ENCODE measurements at places on chromosomes 2 and 18. TPM values are rescaled to one million over a fixed set of nuclear protein-coding genes. Genes with fewer than 3 reads are reported as not detected.

- no peak for DNase-seq
Observed at GRCh38 chr2:28035816-28036215, 145.3 kb downstream of the BABAM2 start.

DNA sequence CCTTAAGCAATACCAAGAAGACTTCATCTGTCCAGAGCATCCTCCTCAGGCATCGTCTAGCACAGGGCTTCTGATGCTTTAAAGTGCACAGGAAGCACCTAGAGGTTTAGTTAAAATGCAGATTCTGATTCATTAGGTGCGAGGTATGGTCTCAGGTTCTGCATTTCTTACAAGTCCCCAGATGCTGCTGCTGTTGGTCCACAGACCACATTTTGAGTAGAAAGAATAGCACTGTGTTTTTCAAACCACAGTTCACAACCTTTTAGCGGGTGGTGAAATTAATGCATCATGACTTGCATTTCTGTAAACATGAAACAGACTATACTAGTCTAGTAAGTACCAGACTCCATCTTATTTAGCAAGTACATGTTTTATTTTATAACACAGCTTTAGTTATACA is 134.6 kb downstream of the TMEFF2 start:
- no peak for DNase-seq

DNA sequence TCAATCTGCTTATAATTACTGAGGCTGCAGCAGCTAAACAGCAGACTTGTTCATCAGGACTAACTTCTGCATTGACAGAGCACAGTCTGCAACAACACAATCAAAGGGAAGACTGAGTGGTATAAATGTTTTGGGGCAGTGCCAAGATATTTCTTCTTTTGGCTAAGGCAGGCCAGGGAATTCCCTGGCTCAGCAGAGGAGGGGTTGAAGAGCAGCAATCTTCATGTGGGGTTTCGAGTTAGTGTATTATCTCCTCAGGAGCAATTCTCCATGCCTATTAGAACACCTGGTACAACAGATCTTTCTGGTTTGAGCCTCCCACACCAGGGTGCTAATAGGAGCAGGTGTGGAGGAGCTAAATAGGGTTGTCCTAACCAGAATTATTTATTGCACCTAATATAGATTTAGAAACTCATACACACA is 103.0 kb upstream of the STK17B start:
- DNase-seq: no peak

DNA sequence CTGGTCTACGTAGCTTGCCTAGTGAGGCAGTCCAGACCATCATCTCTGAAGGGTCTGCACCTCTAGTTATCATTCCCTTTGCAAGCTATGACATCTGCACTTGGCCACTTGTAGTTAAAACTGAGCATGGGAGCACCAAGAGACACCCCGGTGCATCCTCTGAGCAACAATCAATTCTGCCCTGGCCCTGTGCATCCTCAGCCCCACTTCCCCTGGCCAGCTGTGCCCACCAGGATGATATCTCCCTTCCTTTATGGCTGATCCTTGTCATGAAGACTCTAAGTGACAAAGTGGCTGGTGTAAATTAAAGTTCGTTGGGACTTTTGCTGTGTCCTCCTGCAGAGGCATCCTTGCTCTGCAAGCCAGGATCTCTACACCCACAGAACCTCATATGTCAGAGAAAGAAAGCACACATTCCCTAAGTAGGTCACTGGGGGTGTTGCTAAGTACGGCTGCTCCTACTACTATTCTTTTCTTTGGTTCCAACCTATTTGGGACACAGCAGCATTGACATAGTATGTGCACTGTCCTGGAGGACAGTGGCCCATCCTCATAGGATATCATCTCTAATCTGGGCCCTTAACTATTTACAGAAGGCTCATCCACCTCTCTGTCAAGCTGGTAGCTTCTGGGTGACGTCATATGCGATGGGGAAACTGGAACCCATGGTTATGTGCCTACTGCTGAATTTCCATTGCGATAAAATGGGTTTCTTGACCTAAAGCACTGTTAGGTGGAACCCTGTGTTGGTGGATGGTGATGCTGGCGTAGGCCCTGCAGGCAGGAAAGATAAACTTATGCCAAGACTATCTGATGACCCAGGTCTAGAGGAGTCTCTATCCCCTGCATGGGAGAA is 384.3 kb upstream of the ID2 start:
- no peak for DNase-seq

GRCh38 chr2:70044290-70045040 is 42.8 kb upstream of the PCBP1 start:
- no peak for DNase-seq

DNA sequence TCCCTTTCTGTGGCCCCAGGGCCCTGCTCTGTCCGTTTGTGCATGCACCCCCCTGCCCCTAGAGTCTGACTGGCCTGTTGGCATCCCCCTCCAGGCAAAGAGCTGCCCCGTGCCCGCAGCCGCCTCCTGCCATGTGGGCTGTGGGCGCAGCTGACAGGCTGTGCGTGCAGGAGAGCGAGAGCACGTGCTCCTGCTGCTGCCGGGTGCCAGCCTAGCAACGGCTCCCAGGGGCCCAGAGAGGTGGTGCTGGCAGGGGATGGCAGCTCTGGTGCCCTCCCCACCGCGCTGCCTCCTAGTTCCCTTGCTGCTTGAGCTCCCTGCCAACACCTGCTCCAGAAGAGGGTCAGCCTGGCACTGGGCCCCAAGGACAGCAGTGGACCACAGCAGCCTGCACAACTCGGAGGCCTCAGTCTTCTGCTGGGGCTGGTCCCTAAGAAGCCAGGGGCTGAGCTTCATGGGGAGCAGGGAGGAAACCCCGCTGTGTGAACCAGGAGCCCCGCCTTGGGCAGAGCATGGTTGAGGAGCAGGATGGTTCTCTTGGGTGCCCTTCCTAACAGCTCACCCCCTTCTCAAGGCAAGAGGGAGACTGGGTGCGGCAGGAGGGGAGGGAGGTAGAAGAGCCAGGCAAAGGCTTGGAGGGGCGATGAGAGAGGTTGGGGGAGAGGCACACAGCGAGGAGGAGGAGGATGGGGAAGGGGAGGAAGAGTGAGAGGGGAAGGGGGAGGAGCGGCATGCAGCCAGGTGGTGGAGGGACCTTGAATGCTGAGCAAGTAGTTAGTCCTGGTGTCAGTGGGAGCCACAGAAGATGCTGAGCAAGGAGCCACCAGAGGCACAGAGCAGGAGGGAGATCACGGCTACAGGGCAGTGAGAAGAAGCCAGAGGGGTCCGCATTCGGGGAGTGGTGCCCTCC is 23.8 kb upstream of the PTMA start:
- DNase-seq: no peak

- DNase-seq: no peak
Observed at GRCh38 chr18:75216212-75216910, 5.8 kb downstream of the TSHZ1 start.

GRCh38 chr18:78433562-78433961 is 546.1 kb upstream of the SALL3 start:
- DNase-seq: no peak

DNA sequence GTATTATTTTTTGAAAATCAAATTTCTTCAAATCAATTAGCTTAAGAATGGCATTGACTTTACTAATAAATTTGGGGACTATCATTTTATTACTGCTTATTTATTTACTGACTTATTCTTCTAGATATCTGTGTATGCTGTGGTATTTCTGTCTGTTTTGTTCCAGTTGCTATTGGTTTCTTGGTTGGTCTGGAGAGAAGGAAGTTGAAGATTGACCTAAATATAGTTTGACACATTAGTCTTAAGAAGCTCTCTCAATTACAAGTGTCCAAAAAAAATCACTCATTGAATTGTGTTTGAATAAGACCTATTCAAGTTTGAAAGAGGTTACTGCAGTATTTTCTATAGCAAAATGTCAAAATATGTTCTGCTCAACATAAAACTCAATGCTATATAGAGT is 153.3 kb upstream of the KYNU start:
- DNase-seq: no peak

DNA sequence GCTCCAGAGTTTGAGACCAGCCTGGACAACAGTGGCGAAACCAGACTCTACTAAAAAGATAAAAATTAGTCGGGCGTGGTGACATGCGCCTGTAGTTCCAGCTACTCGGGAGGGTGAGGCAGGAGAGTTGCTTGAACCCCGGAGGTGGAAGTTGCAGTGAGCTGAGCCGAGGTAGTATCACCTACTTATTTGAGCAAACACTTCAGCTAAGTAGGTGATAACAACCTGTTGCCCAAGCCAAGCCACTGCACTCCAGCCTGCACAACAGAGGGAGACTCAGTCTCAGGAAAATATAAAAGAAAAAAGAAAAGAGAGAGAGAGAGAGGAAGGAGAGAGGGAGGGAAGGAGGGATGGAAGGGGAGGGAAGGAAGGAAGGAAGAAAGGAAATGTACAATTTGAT is 21.3 kb downstream of the FER1L5 start:
- DNase-seq: no peak

DNA sequence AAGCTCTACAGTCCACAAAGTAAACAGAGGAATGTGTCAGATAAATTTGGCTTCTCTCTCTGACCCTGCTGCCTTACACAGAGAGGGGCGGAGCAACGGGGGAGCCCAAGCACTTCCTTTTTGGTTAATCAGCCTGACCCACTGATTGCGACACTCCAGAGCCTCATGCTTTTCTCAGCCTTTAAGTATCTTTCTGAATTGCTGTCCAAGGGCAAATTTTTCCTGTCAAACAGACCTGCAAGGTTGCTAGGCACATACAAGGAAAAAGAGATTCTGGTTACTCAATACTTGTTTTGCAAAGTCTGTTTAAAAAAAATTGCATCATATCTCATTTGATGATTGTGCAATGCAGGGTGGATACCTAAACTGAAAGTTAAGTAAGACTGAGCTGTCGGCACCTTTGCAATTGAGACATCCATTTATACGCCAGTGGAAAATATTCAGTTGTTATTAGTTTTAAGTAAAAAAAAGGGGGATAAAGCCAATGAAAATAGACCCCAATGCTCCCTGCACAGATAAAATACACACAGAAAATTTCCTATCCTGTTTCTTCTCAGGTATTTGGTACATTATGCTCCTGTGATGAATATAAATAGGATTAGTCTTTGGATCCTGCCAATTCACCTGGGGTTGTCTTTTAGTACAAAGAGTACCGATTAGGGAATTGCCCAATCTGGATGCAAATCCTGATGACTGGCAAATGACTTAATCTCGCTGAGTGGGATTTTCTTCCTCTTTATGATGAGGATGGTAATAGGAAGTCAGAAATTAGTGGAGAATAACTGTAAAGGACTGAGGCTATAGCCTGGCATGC is 260.2 kb upstream of the TRIB2 start:
- DNase-seq: peak; percentile 56

- no peak for DNase-seq
Observed at GRCh38 chr2:173520918-173521317, 166.2 kb downstream of the CDCA7 start.

DNA sequence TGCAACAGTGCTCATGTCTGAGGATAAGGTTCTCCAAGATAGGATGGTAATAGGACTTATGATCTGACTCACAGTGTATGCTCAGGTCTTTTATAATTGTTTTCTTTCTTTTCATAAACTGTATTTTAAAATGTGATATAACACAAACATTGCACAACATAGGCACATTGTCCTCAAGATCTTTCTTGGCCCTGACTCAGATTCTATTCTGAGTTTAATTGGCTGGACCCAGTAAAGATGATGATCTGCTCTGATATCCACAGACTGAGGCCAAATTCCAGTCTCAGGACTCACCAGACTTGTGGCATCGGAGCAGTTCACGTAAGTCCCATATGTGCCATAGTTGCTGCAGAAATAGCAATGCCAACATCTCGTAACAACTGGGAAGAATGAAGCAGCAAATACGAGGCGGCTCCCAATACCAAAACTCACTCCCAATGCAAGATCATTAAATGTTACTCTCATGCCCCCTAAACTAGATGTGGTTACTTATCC is 448.9 kb upstream of the SLC14A2 start:
- DNase-seq: no peak

DNA sequence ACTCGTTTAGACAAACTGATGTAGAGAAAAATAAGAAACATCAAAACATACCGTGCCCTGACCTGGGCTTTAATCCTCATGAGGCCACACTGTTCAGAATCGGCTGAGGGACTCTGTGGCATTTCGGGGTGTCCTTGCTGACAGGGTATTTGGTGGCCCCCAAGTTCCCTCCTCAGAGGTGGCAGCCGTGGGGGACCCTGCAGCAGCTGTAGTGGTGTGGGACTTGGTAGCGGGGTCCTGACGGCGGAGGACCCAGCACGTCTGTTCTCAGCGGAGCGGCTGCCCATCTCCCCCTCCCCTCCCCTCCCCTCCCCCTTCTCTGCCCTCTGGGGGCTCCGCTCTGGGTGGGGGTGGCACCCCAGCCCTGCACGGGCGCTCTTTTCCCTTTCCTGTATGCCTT is 18.4 kb downstream of the KCNG2 start:
- DNase-seq: no peak

DNA sequence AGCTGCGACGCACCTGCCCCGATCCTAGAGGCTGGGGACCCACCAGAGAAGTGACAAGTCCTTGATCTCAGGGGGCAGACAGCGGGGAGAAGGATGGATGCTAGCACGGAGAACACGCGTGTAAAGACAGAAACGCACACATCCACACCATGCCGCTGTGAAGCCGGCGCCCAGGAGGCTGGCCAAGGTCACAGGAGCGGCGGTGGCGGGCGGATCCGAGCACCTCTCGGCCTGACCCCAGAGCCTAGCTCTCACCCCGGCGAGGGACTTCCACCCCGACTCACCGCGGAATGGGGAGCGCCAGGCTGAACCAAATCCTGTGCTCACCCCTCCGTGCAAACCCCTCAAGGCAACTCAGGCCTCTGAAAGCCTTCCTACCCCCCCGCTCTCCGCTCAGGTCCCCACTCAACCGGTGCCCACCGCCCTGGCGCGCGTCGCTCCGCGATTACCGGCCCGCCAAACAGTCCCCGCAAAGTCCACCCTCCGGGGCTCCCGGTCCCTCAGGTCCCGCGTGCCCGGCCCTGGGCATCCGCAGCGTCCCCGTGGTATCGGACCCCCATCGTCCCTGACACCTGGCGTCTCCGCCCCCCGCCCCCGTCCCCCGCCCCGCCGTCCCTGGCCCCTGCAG is 460 bp upstream of the LRRFIP1 start:
- DNase-seq: no peak

DNA sequence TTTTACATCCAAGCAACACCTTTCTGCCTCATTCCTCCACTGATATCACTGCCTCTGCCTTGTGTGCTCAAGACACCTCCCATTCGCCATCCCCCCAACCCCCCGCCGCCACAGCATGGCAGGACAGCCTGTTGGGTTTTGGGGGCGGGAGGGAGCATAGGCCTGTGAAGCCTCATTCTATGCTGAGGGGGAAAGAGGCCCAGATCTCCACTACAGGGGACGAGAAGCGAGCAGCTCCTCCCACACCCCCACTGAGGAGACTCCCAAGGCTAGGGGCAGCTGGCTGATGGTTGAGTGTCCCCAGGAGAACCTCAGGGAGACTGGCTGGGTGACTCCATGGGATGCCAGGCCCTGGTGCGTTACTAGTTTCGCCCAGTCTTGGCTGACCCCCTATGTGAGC is 214.3 kb upstream of the SIX2 start:
- no peak for DNase-seq

Gene COL3A1
- total RNA-seq: 120 TPM

Gene YIPF4
- total RNA-seq: 16.8 TPM

Gene SERPINB7
- 2.0 TPM for total RNA-seq

Gene PLB1
- total RNA-seq: 14.3 TPM

Gene C2orf76
- 12.0 TPM for total RNA-seq

Gene GATA6
- 19.1 TPM for total RNA-seq

Gene FBXO15
- total RNA-seq: not detected

Gene MAPK4
- total RNA-seq: 0.12 TPM

Gene RBMS1
- total RNA-seq: 139 TPM

Gene HJURP
- not detected for total RNA-seq

Gene LHCGR
- not detected for total RNA-seq

Data from omental fat pad (tissue), 4 donors.